Mesendoderm (in vitro differentiated cells): ENCODE measurements at places on chromosomes 1 and 21.

- no peak for DNase-seq
Measured at GRCh38 chr1:201468501-201468843, 516 bp downstream of the PHLDA3 start.

DNA sequence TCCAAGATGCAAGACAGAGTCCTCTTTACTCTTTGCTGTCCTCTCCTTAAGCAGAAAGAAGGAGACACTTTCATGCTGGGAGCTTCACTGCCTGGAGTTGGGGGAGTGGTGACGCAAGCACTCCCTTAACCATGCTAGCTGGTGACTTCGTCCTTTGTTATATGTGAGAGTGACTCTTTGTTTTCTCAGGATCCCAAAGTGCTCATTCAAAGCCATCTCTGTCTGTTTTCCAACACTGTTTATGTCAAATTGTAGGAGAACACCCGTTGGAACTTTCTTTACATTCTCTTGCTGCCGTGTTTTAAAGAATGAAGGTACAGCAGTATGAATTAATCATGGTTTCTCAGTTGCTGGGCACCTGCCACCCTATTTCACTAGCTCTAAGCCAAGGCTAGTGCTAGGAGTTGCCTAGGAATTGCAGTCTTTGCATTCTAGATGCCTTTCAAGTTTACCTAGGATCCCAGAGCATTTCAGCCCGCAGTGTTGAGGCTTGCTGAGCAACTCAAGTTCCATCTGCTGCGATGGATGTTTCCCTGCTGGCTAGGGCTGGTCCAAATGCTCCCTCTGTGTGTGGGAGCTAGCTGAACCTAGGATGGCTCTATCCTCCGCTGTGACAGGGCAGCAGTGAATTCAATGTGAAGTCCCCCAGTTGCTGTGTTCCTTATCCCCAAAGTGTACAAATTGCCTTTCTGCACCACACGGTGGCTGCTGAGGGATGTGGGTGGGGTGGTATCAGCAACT is 82.6 kb upstream of the GPR52 start:
- no peak for DNase-seq

DNA sequence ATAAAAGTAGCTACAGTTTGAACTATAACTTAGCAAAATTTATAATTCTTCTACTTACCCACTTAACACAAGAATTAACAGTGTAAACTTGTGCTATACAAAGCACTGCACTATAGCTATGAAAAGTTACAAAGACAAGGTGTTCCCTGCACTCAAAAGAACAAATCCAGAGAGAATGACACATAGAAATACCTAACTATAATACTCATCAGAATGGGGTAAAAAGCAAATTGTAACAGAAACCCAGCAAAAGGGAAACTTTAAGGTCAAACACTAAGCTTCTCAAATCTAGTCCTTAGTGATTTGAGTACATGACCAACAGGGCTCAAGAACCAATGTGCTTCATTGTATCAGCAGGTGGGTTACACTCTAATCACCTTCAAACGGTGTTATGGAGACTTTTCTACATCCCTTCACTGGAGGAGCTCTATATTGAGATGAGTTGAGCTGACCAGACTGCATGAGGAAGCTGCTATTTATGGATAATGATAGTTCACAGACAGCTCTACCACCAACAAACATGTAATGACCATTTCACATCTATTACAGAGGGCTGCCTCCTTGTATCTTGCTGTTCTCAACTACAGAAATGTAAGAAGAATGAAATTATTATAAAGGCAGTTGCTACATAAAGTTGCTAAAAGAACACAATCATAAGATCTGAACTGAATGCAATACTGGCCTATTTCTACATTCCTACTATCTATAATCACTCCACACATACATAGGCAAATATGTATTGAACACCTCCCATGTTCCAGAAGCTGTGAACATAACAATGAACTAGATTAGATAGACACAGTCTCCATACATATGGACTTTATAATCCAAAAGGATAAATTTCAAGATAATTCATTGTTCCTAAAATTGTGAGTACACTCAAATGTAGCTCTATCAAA is 47.6 kb downstream of the PIK3R3 start:
- no peak for DNase-seq

DNA sequence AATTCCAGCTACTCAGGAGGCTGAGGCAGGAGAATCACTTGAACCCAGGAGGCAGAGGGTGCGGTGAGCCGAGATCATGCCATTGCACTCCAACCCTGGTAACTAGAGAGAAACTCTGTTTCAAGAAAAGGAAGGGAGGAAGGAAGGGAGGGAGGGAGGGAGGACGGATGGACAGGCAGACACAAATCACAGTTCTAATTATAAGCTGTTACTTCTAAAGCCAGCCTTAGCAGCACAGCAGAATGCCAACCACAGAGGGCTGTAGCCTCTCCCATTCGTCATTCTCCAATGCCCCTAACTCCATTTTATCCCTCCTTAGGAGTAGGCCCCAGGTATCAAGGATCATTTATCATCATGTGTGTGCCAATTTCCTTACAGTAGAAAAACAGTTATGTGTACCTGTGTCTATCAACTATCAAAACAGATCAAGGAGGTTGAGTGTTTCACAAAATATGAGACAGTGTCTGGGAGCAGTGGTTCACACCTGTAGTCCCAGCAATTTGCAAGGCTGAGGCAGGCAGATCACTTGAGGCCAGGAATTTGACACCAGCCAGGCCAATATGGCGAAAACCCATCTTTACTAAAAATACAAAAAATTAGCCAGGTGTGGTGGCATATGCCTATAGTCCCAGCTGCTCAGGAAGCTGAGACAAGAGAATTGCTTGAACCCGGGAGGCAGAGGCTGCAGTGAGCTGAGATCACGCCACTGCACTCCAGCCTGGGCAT is 19.1 kb downstream of the USP48 start:
- no peak for DNase-seq

DNA sequence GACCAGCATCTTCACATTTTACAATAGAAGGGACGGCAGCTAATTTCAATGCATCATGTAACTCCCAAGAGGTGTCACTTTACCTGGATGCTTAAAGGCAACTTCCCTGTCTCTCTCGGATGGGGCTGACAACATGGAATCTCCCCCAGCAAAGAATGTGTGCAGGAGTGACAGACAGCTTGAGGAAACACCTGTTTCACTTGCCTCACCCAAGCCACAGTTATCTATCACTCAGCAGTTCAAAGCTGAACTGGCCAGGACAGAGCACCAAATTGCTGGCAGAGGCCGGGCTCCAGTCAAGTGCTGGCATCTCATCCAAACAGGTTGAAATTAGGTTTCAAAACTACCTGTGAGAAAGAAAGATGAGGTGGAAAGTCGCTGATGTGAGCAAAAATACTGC is 538.0 kb upstream of the PLXNA2 start:
- DNase-seq = no peak

- no peak for DNase-seq
Measured at GRCh38 chr1:71804140-71804539, 478.2 kb downstream of the NEGR1 start.
